ENCODE measurements at places on chromosomes 12 and 14. TPM values are rescaled to one million over a fixed set of nuclear protein-coding genes. Genes with fewer than 3 reads are reported as not detected.

DNA sequence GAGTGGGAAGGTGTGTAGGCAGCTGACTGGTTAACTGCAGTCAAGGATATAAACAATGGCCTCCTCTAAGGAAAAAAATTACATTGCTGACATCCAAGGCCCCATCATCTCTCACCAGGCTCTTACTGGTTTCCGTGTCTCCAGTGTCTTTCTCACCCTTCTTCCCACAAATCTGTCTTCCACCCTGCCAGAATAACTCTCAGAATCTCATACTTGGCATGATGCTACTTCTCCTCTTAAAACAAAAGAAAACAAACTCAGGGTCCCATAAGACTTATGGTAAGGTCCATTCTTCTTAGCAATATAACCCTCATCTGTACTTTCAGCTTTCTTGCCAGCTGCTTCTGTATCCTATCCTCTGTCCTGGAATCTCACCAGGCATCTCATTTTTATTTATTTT is 68.9 kb downstream of the SUSD6 start:
- peaks cover 35% of the 10 kb centered on the region for H3K4me1 ChIP-seq
- no peaks in the 10 kb centered on the region for H3K36me3 ChIP-seq
- DNase-seq = no peak
- H3K4me3 ChIP-seq = no peak overlapping the region

- H3K27me3 ChIP-seq = no peaks in the 10 kb centered on the region
- no peak for DNase-seq
- H3K27ac ChIP-seq = no peak overlapping the region
- no peak overlapping the region for H3K4me3 ChIP-seq
- no peaks in the 10 kb centered on the region for H3K36me3 ChIP-seq
These were observed 33.7 kb upstream of the CCNT1 start for GRCh38 chr12:48750215-48750614.

- no peaks in the 10 kb centered on the region for H3K36me3 ChIP-seq
- DNase-seq = no peak
- H3K4me1 ChIP-seq = no peaks in the 10 kb centered on the region
- H3K4me3 ChIP-seq = no peak overlapping the region
- H3K27ac ChIP-seq = no peak overlapping the region
These were observed 576.0 kb downstream of the NRXN3 start for GRCh38 chr14:78746086-78746595.

GRCh38 chr12:76417116-76417515 is 68.9 kb upstream of the BBS10 start:
- no peaks in the 10 kb centered on the region for H3K27me3 ChIP-seq
- no peak overlapping the region for H3K27ac ChIP-seq
- H3K4me1 ChIP-seq = no peaks in the 10 kb centered on the region
- DNase-seq = no peak
- H3K36me3 ChIP-seq = no peaks in the 10 kb centered on the region
- H3K4me3 ChIP-seq = no peak overlapping the region

DNA sequence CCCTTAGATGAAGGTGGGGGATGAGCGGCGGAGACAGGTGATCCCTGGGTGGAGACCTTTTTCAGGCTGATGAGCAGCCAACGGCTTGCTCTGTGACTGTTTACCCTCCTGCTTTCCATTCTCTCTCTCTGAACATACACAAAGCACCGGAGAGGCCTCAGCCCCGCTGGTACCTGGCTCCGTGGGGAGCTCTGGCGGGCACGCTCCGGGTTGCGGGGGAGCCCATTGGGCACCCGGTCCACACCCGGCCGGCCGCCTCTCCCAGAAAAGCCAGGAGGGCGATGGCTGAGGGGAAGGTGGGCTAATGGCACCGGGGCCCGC is 545 bp downstream of the SMARCC2 start:
- no peak overlapping the region for H3K27ac ChIP-seq
- H3K4me3 ChIP-seq = peak overlapping the region; percentile 36
- DNase-seq = no peak
- H3K4me1 ChIP-seq = peaks cover 16% of the 10 kb centered on the region
- H3K27me3 ChIP-seq = no peaks in the 10 kb centered on the region

GRCh38 chr14:99803106-99803775 is 10.0 kb downstream of the EML1 start:
- H3K4me3 ChIP-seq = no peak overlapping the region
- H3K4me1 ChIP-seq = no peaks in the 10 kb centered on the region
- no peaks in the 10 kb centered on the region for H3K27me3 ChIP-seq
- DNase-seq = no peak
- H3K27ac ChIP-seq = no peak overlapping the region

- peaks cover 6% of the 10 kb centered on the region for H3K27me3 ChIP-seq
- no peak for DNase-seq
- H3K4me3 ChIP-seq = no peak overlapping the region
- no peak overlapping the region for H3K27ac ChIP-seq
- H3K36me3 ChIP-seq = no peaks in the 10 kb centered on the region
These were observed 4.3 kb upstream of the MYF6 start for GRCh38 chr12:80702889-80703805.

GRCh38 chr14:71399057-71399487 is 491.8 kb downstream of the PCNX1 start:
- no peak for DNase-seq
- H3K36me3 ChIP-seq = no peaks in the 10 kb centered on the region
- H3K4me1 ChIP-seq = peaks cover 4% of the 10 kb centered on the region
- no peaks in the 10 kb centered on the region for H3K27me3 ChIP-seq

GRCh38 chr12:95439461-95440230 is 34.3 kb upstream of the METAP2 start:
- H3K27me3 ChIP-seq = no peaks in the 10 kb centered on the region
- H3K4me1 ChIP-seq = no peaks in the 10 kb centered on the region
- no peak overlapping the region for H3K4me3 ChIP-seq
- no peaks in the 10 kb centered on the region for H3K36me3 ChIP-seq
- H3K27ac ChIP-seq = no peak overlapping the region
- DNase-seq = no peak

- no peak overlapping the region for H3K4me3 ChIP-seq
- no peaks in the 10 kb centered on the region for H3K36me3 ChIP-seq
- H3K4me1 ChIP-seq = no peaks in the 10 kb centered on the region
These were observed 121.2 kb upstream of the DAAM1 start for GRCh38 chr14:59067127-59067894.

DNA sequence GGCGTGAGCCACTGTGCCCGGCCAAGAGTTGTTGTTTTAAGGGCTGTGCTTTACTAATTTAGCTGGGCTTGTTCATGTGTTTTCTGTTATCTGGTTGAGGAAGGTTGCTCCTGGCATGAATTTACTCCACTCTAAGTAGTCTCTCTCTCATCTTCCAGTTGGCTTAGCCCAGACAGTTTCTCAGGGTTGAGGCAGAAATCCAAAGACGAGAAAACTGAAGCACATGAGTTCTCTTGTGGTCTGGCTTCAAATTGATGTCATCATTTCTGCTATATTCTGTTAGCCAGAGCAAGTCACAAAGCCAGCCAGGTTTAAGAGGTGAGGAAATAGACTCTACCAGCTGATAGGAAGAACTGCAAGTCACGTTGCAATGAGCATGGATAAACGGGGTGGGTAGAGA is 57.9 kb downstream of the E2F7 start:
- no peaks in the 10 kb centered on the region for H3K27me3 ChIP-seq
- H3K36me3 ChIP-seq = no peaks in the 10 kb centered on the region
- DNase-seq = no peak
- no peaks in the 10 kb centered on the region for H3K4me1 ChIP-seq
- no peak overlapping the region for H3K27ac ChIP-seq

- no peaks in the 10 kb centered on the region for H3K36me3 ChIP-seq
- no peaks in the 10 kb centered on the region for H3K27me3 ChIP-seq
- H3K27ac ChIP-seq = peak overlapping the region; percentile 100
- peaks cover 16% of the 10 kb centered on the region for H3K4me1 ChIP-seq
- peak overlapping the region; percentile 88 for H3K4me3 ChIP-seq
- DNase-seq = peak; percentile 87
These were observed 896 bp downstream of the EIF5 start for GRCh38 chr14:103334644-103335622.

- H3K4me1 ChIP-seq = peaks cover 3% of the 10 kb centered on the region
- H3K36me3 ChIP-seq = no peaks in the 10 kb centered on the region
- no peaks in the 10 kb centered on the region for H3K27me3 ChIP-seq
- DNase-seq = no peak
- H3K27ac ChIP-seq = peak overlapping the region; percentile 84
- H3K4me3 ChIP-seq = no peak overlapping the region
These were observed 284.5 kb downstream of the CACNA1C start for GRCh38 chr12:2337031-2338010.

GRCh38 chr14:100688598-100689461 is 37.9 kb upstream of the DLK1 start:
- no peaks in the 10 kb centered on the region for H3K27me3 ChIP-seq
- no peak overlapping the region for H3K27ac ChIP-seq
- H3K4me1 ChIP-seq = peaks cover 20% of the 10 kb centered on the region
- no peak overlapping the region for H3K4me3 ChIP-seq
- no peaks in the 10 kb centered on the region for H3K36me3 ChIP-seq

GRCh38 chr14:61355892-61356325 is 34.5 kb downstream of the PRKCH start:
- no peak overlapping the region for H3K27ac ChIP-seq
- H3K4me3 ChIP-seq = no peak overlapping the region

GRCh38 chr14:32469388-32470160 is 140.5 kb downstream of the AKAP6 start:
- no peak overlapping the region for H3K27ac ChIP-seq
- no peaks in the 10 kb centered on the region for H3K27me3 ChIP-seq
- no peak for DNase-seq
- no peaks in the 10 kb centered on the region for H3K4me1 ChIP-seq
- H3K4me3 ChIP-seq = no peak overlapping the region

GRCh38 chr12:21989819-21990412 is 48.7 kb upstream of the ABCC9 start:
- no peak overlapping the region for H3K27ac ChIP-seq
- DNase-seq = peak; percentile 12
- no peaks in the 10 kb centered on the region for H3K36me3 ChIP-seq

DNA sequence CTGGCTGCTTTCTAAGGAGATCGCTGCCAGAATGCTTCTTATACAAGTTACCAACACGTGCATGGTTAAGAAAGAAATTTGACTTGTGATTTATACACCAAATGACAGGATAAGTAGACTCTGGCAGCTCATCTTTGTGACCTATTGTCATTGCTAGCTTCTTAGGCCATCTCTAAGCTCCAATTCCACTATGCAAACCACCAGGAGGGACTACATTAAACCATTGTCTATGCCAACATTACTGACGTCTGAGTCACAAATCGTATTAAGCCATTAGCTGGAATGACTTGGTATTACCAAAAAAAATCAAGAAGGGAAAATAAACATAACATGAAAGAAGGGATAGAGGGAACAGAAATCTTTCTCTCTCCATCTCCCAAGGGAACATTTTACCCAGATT is 15.8 kb upstream of the VPS33A start:
- H3K27ac ChIP-seq = peak overlapping the region; percentile 14
- DNase-seq = no peak
- H3K4me3 ChIP-seq = no peak overlapping the region
- peaks cover 16% of the 10 kb centered on the region for H3K36me3 ChIP-seq
- H3K4me1 ChIP-seq = no peaks in the 10 kb centered on the region

GRCh38 chr14:60775296-60775695 is 40.7 kb downstream of the MNAT1 start:
- H3K27me3 ChIP-seq = no peaks in the 10 kb centered on the region
- H3K4me3 ChIP-seq = no peak overlapping the region
- H3K27ac ChIP-seq = no peak overlapping the region
- H3K4me1 ChIP-seq = peaks cover 9% of the 10 kb centered on the region

SLC17A8 gene
- 0.28 TPM for total RNA-seq

MFAP5 gene
- 23.0 TPM for total RNA-seq

GPR68 gene
- total RNA-seq = 1.0 TPM

IL31 gene
- not detected for total RNA-seq

GLT1D1 gene
- total RNA-seq = not detected

PAX9 gene
- not detected for total RNA-seq

AMIGO2 gene
- total RNA-seq = 17.0 TPM

INHBC gene
- total RNA-seq = not detected

FGF23 gene
- not detected for total RNA-seq

ZNF641 gene
- total RNA-seq = 65.2 TPM

GARIN6 gene
- total RNA-seq = not detected

ANO4 gene
- total RNA-seq = 17.3 TPM

ZFHX2 gene
- total RNA-seq = 3.2 TPM

Data from adrenal gland (tissue), 19 donors.